ENCODE measurements at places on chromosomes 3 and 15.
A peak's percentile ranks its signal among the peaks of the same experiment; 100 is the strongest.

DNA sequence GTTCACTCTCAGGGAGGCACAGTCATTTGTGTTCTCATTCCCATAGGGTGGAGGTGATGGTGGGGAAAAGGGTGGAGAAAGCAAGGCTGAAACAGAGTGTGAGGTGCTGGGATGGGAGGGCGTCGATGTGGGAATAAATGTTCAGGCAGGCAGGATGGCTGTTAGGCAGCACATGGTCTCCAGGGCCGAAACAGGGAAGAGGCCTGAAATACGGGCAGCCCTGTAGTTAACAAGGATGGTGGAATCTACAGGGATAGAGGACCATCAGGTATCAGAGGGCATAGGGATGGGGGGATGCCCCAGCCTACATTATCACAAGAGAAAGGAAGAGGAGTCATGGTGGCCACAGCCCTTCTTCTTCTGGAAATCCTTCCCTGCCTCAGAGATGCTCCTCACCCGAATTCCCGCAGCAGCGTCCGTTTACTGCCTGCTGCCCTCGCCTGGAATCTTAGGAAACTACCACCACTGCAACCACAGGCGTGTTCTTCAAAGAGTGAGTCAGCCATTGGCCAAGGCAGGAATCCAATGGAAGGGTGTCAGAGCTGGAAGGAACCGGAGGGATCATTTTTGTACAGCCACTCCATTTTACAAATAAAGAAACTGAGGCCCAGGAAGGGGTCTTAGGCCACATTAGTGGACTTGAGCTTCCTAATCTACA lies 49.7 kb upstream of the POMGNT2 start:
- DNase-seq, result no peak

- DNase-seq, result no peak
Observed at GRCh38 chr3:8286086-8286485, 215.5 kb upstream of the LMCD1 start.

DNA sequence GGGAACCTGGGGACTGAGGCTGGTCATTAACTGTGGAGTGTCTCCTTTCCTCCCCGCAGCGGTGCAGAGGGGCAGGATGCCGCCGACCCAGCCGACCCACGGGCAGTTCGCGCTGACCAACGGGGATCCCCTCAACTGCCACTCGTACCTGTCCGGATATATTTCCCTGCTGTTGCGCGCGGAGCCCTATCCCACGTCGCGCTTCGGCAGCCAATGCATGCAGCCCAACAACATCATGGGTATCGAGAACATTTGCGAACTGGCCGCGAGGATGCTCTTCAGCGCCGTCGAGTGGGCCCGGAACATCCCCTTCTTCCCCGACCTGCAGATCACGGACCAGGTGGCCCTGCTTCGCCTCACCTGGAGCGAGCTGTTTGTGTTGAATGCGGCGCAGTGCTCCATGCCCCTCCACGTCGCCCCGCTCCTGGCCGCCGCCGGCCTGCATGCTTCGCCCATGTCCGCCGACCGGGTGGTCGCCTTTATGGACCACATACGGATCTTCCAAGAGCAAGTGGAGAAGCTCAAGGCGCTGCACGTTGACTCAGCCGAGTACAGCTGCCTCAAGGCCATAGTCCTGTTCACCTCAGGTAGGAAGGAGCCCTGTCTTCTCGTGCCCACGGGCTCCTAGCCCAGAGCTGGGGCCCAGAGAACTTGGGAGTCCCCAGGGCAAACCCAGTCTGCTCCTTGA lies 3.7 kb downstream of the NR2F2 start:
- no peak for DNase-seq

GRCh38 chr3:100465892-100466777 lies 26.3 kb upstream of the TMEM45A start:
- DNase-seq, result no peak

GRCh38 chr15:73633991-73634495 lies 854 bp upstream of the NPTN start:
- DNase-seq, result peak; percentile 64

GRCh38 chr15:93250950-93251349 lies 161.9 kb upstream of the RGMA start:
- no peak for DNase-seq

- no peak for DNase-seq
Observed at GRCh38 chr3:58175437-58176184, 35.2 kb downstream of the DNASE1L3 start.

DNA sequence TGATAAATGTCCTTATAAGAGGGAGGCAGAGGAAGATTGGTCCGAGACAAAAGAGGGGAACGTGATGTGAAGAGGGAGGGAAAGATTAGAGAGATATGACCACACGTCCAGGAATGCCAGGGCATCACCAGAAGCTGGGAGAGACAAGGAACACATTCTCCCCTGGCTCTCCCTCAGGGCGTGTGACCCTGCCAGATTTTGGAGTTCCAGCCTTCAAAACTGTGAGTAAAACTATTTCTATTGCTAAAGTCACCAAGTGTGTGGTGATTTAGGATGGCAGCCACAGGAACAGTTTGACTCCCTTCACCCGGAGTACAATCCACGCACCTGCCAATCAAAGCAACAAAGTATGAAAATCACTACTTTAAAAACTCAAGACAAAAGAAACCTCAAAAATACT lies 32.1 kb upstream of the TJP1 start:
- DNase-seq, result no peak

DNA sequence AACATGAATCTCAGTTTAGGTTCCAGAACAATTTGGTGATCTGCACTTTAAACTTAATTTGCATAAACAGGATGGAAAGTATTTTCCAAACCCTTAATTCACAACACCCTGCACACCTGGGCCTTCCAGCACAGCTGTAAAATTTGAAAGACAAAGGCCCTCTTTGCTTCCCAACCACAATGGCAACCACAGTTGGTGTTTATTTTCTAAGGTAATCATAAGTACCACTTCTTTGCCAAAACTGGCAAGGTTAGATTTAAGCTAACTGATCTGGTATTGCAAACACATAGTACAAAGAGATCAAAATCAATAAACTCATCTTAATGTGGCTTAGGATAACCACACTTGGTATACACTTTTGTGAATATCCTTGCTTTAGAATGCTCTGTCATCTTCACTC lies 4.1 kb downstream of the LRIG1 start:
- no peak for DNase-seq

- DNase-seq, result no peak
Observed at GRCh38 chr15:78944669-78945407, at the start of gene CTSH. TSS of gene CTSH (minus strand) at chr15:78945046. CDS start at chr15:78944981, 65 bp downstream.

GRCh38 chr3:58478781-58479180 lies 13.1 kb upstream of the KCTD6 start:
- no peak for DNase-seq

DNA sequence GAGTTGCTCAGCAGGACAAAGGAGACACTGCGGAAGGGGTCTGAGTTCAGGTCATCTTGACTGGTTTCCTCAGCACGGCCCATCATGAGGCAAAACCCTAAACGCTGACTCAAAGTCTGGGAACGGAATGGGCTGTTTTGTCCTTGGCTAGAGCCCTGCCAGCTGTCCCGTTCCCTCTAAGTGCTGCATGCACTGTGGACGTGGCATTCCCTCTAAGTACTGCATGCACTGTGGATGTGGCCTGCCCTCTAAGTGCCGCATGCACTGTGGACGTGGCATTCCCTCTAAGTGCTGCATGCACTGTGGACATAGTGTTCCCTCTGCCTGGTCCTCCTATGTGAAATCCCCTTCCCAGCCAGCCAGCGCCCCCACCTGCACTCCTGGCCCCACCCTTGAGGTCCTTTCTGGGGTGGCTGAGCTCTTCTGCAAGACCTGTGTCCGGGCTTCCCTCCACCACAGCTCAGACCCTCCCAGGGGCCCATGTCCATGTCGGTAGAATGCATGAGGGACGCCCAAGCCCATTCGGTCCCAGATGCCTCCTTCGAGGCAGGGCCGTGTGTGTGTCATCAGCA lies 36.7 kb downstream of the TM2D3 start:
- DNase-seq, result no peak

DNA sequence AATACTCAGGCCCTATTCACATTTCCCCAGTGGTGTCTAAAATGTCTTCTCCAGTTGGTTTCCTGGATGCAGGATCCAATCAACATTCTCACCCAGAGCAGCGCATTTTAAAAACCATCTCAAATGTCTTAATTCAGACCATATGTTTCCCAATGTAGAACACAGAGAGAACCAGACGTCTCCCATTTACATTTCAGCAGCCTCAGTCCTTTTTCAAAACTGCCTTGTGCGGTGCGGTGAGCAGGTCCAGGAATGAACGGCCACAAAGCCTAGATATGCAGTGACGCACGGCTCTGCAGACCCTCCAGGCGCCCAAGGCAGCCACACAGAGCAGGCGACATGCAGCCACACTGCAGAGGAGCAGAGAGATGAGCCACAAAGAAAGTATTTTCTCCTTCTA lies 66.1 kb upstream of the MEX3B start:
- DNase-seq, result no peak
